ENCODE measurements at places on chromosomes 2 and 18. TPM values are rescaled to one million over a fixed set of nuclear protein-coding genes. Genes with fewer than 3 reads are reported as not detected.

- no peak for DNase-seq
Measured at GRCh38 chr18:67672716-67673115, 156.2 kb upstream of the DSEL start.

GRCh38 chr2:8790739-8791162 is 46.7 kb downstream of the KIDINS220 start:
- no peak for DNase-seq

DNA sequence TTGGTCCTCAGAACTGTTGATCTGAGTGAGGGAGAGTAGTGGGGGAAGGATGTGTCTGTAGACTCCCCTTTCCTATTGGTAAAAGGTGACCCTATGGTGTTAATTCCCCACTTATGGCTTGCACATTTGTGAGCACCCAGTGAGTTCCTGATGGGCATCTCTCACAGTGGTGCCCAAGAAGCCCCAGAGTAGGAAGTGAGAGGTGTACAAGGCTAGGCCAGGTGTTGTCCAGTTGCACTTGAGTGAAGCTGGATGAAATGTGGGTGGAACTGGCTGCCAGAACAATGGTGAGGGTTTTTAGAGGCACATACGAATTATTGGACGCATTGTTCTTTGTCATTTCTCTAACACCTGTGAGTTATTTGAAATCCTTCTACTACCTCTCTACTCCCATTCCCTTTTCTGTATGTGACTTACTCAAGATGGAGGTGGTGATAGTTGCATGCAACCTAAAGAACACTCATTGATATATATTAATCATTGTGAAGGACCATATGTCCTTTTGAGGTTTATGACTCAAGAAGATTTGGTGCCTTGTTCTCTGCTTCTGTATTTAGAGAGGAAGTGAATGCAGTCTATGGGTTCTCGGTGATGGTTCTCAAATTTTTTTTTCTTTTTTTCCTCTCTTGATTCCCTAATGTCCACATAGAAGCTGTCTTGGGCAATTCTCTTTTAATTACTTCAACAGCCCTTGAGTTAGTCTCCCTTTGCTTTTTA is 162.7 kb downstream of the FSHR start:
- no peak for DNase-seq

GRCh38 chr2:8334866-8335325 is 347.0 kb upstream of the ID2 start:
- DNase-seq: peak; percentile 31

- no peak for DNase-seq
Measured at GRCh38 chr18:61272793-61273192, 60.4 kb upstream of the CDH20 start.

GRCh38 chr2:165239856-165240515 is 772 bp downstream of the SCN2A start:
- no peak for DNase-seq

DNA sequence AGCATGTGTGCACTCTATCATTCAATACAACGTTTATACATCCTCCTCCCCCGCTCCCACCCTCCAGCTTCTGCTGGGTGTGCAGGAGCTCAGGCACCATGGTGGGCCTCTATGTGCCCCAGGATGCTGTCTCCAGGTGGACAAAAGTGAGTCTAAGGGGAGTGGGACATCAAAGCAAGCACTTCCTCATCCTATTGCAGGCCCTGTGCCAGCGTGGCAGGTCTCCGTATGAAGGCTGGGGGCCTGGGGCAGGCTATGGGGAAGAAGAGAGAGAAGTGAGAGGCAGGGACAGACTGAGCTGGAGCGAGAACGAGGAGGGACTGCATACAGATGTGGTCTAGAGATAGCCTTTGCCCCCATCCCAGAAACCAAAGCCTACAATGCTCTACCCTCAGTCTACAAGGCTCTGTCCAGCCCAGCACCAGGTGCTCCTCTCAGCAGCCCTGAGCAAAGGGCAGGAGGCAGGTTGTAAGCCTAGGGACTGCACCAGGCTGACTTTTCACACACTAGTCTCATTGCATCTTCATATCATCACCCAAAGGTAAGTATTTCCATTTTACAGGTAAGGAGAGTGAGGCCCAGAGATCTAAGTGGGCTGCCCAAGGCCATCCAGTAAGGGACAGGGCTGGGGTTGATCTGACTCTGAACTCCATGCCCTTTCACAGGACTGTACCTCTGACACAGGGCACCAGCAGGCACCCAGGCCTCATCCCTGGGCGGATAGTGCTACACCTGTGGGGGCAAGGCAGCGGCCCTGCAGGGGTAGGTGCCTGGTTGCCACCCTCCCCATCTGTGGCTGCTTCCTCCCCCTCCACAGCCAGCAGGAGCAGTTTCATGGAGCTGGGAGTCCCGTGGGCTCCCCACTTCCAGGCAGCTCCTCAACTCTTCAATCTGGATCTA is 14.0 kb upstream of the ARID5A start:
- no peak for DNase-seq

GRCh38 chr2:164430166-164430783 is 191.0 kb downstream of the GRB14 start:
- no peak for DNase-seq

DNA sequence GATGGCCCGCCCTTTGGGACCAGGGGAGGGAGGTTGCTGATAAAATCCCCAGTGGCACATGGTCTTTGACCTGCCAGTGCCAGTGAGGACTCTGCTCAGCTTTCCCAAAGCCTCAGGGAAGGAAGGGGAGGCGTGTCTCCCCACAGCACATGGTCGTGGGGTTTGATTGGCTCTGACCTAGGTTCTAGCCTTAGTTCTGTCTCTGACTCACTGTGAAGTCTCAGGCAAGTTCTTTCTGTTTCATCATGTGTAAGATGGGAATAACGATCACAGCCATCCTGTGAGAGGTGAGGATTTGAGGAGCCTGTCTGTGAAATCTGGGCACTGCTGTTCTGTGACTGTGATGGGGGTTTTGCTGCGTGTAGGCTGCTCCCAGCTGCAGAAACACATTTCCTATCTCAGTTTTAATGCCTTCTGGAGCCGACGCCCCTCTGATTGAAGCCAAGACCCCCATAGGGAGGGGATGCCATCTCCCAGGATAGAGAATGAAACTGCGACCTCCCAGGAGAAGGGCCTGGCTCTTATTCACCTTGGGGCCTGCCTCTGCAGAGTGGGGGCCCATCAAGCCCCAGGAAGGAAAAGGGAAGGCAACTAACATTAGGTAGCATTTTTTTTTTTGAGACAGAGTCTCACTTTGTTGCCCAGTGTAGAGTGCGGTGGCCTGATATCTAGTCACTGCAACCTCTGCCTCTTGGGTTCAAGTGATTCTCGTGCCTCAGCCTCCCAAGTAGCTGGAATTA is 84.0 kb downstream of the DDX1 start:
- no peak for DNase-seq

DNA sequence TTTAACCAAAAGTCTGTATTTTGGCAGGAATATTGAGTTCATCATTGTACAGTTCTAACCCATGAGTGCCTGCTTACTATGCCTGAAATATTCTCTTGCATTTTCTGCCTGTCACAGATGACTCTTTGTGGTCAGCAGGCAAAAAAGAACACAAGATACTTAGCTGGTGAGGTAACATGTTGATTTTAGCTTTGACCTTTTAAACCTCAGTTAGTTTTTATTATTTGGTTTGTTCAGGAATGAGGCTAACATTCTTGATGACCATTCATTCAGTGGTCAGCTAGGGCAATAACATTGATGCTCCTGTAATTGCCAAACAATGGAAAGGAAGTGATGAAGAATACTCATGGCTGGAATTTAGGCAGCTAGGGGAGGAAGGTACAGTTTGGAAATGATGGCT is 491.2 kb downstream of the PIK3C3 start:
- no peak for DNase-seq

SNRNP200 gene
- 27.2 TPM for polyA plus RNA-seq

DSG1 gene
- polyA plus RNA-seq: not detected

INPP5D gene
- 90.2 TPM for polyA plus RNA-seq

MOCOS gene
- polyA plus RNA-seq: 0.03 TPM

SFT2D3 gene
- not detected for polyA plus RNA-seq

NAT8 gene
- not detected for polyA plus RNA-seq
